ENCODE measurements at places on chromosomes 1 and 21.

- DNase-seq, result no peak
Measured at GRCh38 chr1:70518106-70518505, 107.0 kb downstream of the CTH start.

DNA sequence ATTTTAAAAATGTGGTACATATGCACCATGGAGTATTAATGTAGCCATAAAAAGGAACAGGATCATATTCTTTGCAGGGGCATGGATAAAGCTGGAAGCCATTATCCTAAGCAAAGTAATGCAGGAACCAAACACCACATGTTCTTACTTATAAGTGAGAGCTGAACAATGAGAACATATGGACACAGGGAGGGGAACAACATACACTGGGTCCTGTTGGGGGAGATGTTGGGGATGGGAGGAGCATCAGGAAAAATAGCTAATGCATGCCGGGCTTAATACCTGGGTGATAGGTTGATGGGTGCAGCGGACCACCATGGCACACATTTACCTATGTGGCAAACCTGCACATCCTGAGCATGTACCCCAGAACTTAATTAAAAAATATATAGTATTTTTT, 352.5 kb upstream of the KAZN start:
- no peak for DNase-seq

GRCh38 chr1:235407419-235407818, 40.2 kb downstream of the TBCE start:
- no peak for DNase-seq

- no peak for DNase-seq
Measured at GRCh38 chr1:62879962-62880361, 96.0 kb downstream of the ATG4C start.

- DNase-seq, result no peak
Measured at GRCh38 chr21:32682696-32683474, 44.9 kb downstream of the SYNJ1 start.

DNA sequence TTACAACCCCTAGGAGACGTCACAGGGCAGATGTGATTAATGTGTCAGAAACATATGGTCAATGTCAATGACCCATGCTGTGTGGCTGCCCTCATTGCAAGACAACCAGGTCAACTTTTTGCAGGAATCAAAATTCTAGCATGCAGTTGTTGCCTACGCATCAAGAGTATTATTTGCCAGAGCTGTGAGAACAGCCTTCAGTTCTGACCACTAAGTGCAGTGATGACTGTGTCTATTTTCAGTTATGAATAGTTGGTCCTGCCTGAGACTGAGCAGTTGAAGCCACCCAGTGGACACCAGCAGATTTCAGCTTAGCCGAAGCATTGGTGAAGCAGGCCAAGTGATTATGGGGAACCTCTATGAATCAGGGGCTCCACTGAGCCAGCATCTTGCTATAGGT, 47.3 kb downstream of the LYPLAL1 start:
- no peak for DNase-seq

DNA sequence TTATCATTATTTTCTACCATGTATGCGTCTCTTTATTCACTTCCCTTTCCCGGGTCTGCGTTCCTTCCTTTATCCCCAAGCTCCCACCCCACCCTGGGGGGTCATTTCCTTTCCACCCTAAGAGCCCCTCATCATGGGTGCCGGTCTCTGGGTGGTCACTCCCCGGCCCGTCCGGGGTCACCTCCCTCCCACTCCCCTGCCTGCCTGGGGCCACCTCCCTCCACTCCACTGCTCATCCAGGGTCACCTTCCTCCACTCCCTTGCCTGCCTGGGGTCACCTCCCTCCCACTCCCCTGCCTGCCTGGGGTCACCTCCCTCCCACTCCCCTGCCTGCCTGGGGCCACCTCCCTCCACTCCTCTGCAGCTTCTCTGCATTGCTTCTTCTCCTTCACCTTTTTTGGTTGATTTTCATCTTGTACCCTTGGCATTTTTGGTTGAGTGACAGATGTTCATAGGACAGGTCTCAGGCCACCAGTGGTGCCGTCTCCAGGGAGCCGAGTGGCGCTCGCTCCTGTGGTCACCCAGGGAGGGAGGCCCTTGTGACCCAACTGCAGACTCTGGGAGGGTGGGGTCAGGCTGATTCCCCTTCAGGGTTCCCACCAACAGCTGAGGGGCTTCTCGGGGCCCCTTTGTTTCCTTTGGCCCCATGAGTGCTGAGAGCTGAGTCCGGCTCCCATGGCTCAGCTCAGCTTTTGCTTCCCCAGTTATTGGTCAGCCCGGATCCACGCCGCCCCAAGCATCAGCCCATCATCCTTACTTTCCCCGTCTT, 48.6 kb upstream of the PCBP3 start:
- no peak for DNase-seq

- no peak for DNase-seq
Measured at GRCh38 chr1:182357913-182358312, 33.7 kb downstream of the GLUL start.

Data from stimulated activated CD4-positive, alpha-beta T cell treated with anti-CD3 and anti-CD28 coated beads, Interleukin-15, amount 100 ng/mL, for 1 hour (primary cell).